ENCODE measurements at places on chromosomes 13 and 19.

DNA sequence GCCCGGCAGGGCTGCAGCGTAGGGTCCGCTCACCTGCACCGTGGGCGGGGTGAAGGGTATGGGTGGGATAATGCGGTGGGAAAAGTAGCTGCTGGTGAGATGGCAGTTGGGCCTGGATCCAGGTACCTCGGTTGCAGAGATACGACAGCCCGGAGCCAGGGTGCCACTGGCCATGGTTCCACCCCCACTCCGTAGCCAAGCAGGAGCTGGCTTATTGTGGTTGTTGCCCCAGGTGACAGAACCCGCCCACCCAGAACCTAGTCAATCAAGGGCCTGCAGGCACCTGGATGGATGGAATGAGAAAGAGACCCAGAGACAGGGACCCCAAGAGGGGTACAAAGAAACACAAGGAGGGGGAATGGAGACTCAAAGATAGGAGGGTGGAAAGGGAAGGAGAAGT, 3.5 kb upstream of the LHB start:
- no peak for DNase-seq

GRCh38 chr13:53311561-53311960, 282.9 kb downstream of the OLFM4 start:
- DNase-seq: no peak

GRCh38 chr13:90261343-90261742, 1086.1 kb upstream of the MIR17HG start:
- no peak for DNase-seq

DNA sequence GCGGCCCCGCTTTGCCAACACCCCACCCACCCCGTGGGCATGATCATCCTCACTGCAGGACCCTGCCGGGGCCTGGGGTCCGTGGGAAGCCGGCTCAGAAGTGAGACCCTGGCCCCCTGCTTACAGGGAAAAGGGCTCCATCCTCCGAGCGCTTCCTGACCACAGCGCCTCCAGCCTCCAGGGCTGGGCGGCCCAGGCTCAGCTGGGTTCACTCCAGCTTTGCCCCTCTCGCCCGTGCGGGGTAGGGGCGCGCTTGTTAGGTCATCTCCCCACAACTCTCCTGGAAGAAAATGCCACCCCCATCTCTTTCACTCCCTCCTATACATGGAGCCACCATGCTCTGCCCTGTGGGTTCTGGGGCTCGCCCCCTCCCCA, 6.6 kb upstream of the C1QTNF9B start:
- no peak for DNase-seq

- no peak for DNase-seq
Measured at GRCh38 chr13:66501181-66501580, 729.0 kb downstream of the PCDH9 start.

- no peak for DNase-seq
Measured at GRCh38 chr13:55190996-55191395, 1949.7 kb upstream of the PRR20A start.

DNA sequence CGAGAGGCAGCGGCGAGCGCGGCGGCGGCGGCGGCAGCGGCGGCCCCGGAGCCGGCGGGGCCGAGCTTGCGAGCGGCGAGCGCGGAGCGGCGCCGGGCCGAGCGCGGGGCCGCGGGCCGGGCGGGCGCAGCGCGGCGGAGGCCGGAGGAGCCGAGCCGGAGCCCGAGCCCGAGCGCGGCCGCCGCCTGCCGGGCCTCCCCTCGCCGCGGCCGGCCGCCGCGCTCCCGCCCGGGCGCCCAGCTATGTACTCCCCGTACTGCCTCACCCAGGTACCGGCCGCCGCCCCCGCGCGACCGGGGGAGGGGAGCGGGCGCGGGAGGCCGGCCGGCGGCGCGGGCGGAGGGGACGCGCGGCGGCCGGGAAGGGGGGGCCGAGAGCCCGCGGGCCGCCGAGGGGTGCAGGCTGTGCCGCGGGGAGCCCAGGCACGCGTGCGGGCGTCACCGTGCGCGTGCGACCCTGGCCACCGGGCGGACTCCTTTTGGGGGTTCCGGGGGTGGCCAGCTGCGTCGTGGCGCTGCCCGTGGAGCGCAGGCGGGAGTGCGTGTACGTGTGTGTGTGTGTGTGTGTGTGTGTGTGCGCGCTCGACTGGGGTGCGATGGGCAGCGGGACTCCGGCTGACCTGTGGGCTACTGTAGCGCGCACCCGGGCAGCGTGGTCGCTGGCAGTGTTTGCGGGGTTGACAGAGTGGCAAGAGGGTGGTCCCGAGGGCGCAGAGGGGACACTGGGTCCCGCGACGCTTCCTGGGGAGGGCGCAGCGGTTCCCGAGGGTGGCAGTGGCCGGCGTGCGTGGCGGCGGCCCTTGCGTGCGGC, 526 bp downstream of the NFIX start:
- no peak for DNase-seq

GRCh38 chr19:47729799-47730520, 15.4 kb upstream of the NOP53 start:
- no peak for DNase-seq

- no peak for DNase-seq
Measured at GRCh38 chr13:98835156-98835555, 82.7 kb upstream of the SLC15A1 start.

GRCh38 chr13:110154410-110154933, 152.5 kb downstream of the COL4A1 start:
- DNase-seq: no peak

DNA sequence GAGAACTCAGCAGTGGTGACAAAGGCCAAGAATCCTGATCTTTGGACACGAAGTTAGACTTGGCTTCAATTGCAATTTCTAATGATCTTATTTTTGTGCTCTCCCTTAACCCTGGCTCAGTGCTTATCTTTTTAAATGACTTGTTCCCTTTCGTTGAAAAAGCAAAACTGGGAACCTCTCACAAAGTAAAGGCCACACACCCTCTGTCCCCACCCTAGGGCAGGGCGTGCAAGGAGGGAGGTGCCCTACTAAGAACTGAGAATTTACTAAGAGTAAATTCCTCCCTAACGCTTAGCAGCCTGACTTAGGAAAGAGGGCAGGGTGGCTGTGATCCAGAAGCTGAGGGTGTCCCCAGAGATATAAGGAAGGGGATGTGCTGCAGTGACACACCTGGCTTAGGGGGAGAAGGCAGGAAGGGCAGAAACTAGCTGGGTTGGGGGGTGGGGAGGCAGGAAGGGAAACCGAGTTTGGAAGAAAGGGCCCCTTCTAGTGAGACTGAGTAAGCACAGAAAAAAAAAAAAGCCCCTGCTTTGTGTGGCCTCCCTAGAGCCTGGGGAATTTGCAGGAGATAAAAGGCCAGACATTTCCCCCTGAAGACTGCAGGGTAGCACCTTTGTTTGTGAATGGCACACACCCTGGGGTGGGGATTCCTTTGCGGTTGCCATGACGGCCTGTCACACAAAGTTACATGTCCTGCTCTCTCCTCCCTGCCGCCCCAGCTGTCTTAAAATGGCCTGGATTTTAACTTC, 435.1 kb downstream of the EFNB2 start:
- DNase-seq: no peak

DNA sequence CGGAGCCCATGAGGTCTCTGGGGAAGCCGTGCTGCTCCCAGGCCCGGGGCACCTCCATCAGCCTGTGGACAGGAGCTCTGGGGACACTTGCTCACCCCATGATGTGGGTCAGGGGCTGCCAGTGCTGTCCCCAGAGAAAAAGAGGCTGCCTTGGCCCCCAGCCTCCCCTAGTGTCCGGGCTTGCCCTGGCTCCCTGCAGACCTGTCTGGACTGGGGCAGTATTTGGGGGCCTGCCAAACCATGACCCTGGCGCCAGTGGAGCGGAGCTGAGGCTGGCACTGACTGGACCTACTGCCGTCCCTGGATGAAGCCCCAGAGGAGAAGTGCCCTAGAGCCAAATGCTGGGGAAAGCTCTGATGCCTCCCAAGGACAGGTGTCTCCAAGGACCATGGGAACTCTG, 30.4 kb downstream of the ELAVL1 start:
- DNase-seq: no peak

GRCh38 chr13:53341144-53341510, 312.5 kb downstream of the OLFM4 start:
- no peak for DNase-seq

- DNase-seq: no peak
Measured at GRCh38 chr13:105410602-105411001, 1124.9 kb downstream of the EFNB2 start.

- no peak for DNase-seq
Measured at GRCh38 chr19:55251341-55252081, 7.3 kb downstream of the PPP6R1 start.

DNA sequence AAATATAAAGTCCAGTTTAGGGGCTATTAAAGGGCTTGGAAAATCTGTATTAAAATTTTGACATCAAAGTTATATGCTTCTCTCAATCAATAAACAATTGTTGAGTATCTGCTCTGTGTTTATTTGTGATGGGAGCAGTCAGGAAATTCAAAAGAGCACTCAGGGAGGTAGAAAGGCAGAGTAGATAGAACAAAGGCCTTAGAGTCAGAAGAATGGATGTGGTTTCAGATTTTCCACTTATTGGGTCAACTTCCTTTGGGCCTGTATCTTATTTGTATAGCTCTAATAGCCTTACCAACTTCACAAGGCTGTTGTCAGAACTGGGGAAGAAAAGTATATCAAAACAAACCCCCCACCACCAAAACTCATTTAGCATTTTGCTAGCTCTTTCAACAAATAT, 302.6 kb downstream of the SPRY2 start:
- no peak for DNase-seq

GRCh38 chr13:103297083-103297482, 230.9 kb upstream of the SLC10A2 start:
- no peak for DNase-seq

- DNase-seq: no peak
Measured at GRCh38 chr13:85142351-85142927, 656.8 kb downstream of the SLITRK6 start.

GRCh38 chr13:56906909-56907308, 233.8 kb upstream of the PRR20A start:
- no peak for DNase-seq

- no peak for DNase-seq
Measured at GRCh38 chr13:94254737-94255136, 224.7 kb downstream of the DCT start.

GRCh38 chr19:37594982-37595382, 306 bp downstream of the ZNF540 start:
- no peak for DNase-seq
